ENCODE measurements at places on chromosomes 2 and 18.

GRCh38 chr2:55012672-55013484 is 37.4 kb downstream of the RTN4 start:
- no peak for DNase-seq

DNA sequence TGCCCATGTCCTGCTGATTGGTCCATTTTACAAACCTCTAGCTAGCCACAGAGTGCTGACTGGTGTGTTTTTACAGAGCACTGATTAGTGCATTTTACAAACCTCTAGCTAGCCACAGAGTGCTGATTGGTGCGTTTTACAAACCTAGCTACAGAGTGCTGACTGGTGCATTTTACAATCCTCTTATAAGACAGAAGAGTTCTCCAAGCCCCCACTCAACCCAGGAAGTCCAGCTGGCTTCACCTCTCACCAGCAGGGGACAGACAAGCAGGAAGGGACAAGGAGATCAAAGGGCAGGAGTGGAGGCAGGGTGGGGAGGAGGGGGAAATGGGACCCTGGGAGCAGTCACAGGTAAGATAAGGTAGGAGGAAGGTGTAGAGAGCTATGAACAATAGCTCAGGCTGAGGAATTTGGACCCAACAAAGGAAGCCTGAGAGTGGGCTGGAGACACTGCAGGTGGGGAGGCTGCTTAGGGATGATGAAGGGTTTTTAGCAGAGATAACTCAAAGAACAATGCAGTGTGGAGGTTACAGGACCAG is 37.1 kb downstream of the SH2D6 start:
- DNase-seq = no peak

DNA sequence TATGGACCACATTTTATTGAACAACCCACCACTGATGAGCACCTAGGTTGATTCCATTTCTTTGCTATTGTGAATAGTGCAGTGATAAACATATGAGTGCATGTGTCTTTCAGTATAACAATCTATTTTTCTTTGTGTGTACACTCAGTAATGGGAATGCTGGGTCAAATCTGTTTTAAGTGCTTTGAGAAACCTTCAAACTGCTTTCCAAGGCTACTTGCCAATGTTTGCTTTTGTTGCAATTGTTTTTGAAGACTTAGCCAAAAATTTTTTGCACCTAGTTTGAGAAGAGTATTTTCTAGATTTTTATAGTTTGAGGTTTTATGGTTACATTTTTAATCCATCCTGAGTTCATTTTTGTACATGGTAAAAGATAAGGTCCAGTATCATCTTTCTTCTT is 587.4 kb upstream of the SETBP1 start:
- peak; percentile 35 for DNase-seq

DNA sequence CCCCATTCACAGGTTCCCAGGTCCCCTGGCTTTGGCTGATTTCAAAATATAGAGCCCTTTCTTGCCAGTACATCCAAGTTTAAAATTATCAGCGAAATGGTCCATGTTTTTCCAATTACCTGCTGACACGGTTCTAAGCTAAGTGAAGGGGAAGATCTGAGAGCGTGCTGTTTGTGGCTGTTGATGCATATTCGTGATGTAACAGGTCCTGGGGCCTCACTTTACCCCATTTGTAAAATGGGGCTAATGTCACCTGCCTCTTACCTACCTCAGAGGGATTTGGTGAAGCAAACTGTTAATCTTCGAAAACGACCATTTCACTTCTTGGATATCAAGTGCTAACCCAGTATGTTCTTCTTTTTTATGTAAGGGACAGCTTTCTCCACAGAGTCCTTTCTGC is 33.0 kb downstream of the SLC1A4 start:
- no peak for DNase-seq

- no peak for DNase-seq
Measured at GRCh38 chr2:85355521-85355920, 952 bp downstream of the ELMOD3 start.

DNA sequence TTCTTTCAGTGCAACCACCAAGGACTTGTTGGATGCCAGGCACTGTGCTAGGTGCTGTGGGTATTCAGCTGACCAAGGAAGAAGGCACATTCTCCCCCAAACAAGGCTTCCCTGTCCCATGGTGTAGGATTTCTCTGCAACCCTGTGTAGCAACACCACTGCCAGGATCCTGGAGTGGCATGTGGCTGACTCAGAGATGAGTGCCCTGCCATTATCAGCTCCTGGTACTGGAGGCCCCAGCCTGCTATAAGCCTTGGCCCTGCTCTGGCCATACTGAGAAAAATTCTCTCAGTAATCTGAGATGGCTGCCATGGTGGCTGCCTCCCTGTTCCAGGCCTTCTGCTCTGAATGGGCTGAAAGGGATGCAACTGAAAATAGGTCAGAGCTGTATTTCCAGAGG is 4.3 kb downstream of the SMYD5 start:
- no peak for DNase-seq

- DNase-seq = no peak
Measured at GRCh38 chr2:38095079-38095995, 19.4 kb upstream of the CYP1B1 start.

DNA sequence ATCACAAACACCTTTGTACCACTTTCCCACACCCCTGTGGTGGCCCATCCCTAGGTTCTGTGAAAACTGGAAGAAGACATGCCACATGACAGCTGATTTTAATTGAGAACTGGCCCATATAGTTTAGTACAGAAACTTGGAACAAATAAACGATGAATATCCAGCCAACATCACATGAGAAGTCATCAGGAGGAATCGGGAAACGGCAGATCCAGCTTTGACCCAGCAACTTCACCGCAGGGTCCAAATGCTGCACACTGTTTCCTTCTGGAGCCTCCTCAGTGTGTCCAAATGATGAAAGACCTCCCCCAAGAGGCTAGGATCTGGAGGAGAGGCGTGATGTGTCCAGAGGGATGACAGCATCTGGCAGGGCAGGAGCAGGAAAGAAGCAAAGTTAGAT is 75.5 kb downstream of the COPS8 start:
- DNase-seq = no peak

GRCh38 chr18:69956665-69957620 is 9.3 kb upstream of the CD226 start:
- DNase-seq = no peak

DNA sequence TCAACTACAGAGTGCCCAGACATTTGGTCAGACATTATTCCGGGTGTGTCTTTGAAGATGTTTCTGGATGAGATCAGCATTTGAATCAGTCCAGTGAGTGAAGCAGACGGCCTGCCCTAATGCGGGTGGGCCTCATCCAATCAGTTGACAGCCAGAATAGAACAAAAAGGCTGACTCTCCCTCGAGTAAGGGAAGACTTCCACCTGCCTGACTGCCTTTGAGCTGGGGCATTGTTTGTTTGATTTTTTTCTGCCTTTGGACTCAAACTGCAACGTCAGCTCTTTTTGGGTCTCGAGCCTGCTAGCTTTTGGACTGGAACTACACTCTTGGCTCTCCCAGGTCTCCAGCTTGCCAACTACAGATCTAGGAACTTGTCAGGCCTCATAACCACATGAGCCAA is 111.7 kb upstream of the AGAP1 start:
- DNase-seq = no peak

DNA sequence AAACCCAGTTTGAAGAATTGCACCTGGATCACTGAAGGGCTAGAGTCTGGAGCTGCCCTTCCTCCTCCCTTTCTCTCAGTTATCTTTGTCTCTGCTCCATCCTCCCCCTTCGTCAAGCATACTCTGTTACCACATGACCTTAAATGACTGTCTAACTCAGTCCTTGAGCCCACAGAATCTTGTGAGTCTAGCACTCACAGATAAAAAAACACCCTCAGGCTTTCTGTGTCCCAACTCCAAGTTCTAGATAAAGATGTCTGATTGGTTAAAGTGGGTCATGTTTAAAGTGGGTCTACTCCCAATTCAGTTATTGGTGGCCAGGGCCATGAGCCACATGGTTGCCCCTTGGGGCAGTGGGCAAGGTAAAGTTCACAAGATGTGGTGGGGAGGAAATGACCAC is 53.5 kb upstream of the CYP1B1 start:
- DNase-seq = no peak

- DNase-seq = no peak
Measured at GRCh38 chr2:218438596-218438995, 19.7 kb downstream of the VIL1 start.

GRCh38 chr2:153059338-153060052 is 341.1 kb downstream of the ARL6IP6 start:
- DNase-seq = no peak

GRCh38 chr18:23883277-23883790 is 131.2 kb upstream of the TTC39C start:
- no peak for DNase-seq

DNA sequence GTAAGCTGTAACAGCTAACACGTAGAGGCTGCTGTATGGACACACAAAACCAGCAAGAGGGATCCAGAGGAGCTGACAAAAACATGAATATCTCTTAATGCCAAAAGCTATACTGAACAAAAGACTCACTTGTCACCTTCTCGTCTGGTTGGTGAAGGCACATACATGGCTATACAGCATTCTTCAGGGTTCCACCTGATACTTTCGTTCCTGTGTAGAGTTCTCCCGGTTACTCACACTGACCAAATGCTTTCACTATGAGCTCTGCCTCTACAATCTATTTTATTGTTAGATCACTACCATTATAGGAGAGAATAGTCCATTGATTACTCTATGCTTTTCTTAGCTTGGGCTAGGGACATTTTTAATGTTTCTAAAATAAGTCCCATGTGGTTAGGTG is 193.1 kb downstream of the HNMT start:
- DNase-seq = no peak
